AG09309 (cell line): ENCODE measurements at places on chromosomes 12 and 14.

DNA sequence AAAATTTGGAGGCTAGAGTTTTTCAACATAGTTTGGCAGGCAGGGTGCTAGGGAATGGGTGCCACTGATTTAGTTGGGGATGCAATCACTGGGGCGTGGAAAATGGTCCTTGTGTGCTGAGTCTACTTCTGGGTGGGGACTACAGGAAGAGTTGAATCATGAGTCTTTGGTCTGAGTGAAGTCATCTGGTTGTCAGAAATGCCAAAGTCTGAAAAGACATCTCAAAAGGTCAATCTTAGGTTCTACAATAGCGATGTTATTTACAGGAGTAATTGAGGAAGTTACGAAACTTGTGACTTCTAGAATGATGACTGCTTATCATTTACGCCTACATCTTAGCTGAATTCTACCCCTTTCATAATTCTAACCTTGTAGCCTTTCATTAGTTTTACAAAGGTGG lies 209.1 kb downstream of the NUBPL start:
- DNase-seq, result no peak

GRCh38 chr14:21300892-21301291 lies 21.0 kb downstream of the RPGRIP1 start:
- DNase-seq, result no peak

DNA sequence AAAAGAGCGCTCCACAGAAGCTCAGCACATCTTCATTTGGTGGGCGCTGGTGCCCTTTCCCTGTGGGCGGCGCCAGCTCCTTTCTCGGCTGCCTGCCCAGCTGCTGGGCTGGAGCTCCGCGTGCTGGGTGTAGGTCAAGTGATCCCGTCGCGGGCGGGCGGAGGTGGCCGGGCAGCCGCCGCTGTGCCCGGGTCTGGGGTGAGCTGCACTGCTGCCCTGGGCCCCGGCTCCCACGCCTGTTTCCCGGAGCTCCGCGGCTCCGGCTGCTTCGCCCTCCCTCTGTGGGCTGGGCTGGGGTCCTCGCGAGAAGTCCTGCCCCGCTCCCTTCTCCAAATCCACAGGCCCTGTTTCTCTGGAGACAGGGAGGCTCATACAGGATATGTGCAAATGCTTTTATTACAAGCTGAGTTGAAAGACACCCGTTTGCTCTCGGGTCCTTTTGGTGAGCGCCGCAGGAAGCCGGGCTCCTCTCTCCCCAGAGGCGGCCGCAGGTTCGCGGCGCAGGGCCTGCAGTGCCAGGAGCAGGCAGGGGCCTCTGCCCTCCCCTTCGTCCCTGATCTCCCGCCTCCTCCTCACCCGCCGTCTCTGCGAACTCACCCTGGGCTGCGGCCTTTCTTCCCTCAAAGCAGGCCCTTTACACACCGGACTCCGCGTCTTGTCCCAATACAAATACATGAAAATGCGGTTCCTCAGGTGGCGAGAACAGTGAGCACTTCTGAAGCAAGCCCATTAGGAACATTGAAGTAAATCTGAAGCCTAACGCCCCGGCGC lies 67.8 kb upstream of the CAPRIN2 start:
- no peak for DNase-seq

DNA sequence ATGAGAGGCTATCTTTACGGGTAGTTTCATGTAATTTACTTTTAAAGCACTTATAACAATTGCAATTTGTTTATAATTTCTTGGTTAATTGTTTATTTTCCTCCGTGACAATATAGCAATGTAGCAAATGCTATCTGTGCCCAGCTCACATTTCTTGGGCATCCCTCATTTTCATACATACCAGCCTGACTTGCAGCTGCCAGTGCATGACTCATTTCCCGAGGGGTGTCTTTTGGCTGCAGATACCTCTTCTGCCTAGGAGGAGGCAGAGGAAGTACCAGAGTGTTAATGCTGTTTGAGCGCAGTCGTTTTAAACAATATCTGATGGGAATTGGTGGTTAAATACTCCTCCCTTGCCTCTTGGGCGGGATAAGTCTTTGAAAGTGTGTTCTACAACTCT lies 104.2 kb upstream of the ABCD2 start:
- DNase-seq, result no peak

DNA sequence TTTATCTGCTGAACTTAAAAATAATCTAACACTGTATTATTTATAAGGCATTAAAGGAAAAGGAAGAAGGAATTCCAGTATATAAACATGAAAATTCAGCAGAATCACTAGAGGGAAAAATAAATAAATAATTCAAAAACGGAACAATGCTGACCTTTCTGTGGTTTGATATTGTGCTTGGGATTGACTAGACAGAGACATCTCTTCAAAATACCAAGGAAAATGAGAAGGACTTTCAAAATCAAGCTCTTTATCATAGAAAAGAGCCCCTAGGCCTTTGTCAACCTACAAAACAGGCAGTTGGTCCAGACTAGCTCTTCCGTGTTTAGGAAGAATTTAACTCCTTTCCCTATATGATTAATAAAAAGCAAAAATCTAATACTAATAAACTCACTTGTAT lies 6.3 kb upstream of the FLRT2 start:
- DNase-seq, result no peak

GRCh38 chr12:24945845-24946244 lies 3.1 kb downstream of the BCAT1 start:
- no peak for DNase-seq

DNA sequence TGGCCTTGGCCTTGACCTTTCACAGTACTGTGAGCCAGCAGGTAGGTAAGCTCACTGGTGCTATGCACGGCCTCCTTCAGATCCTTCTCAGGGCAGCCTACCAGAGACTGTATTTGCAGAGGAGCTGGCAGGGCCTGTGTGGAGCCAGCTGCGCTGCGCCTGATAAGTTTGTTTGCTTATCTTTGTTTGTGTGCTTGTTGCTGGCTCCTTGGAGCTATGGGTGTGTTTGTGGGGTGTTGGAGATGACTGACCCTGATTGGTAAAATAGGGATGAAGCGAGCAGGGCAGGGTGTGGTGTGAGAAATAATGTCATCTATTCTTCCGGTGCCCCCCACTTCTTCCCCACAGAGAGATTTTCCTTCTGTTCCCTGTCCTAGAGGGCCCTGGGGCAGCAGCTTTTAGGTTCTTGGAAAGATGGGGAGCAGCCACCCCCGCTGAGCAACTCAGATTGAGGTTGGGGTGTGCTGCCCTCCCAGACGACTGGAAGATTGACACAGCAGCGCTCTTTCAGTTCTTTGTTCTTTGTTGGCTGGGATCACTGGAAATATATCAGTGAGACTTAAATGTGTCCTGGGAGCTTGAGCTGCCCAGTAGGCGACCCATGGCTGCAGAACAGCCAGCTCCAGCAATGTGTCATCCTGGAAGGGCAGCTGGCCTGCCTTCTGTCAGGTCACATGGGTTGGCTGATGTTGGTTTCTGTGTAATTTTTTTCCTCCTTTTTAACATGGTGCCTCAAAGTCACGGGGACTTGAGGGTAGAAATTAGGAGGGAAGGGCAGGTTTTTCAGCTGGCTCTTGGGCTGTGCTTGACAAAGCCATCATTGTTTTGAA lies 19.6 kb downstream of the MLXIP start:
- DNase-seq, result no peak

GRCh38 chr14:23043754-23044153 lies 1.7 kb downstream of the PSMB11 start:
- no peak for DNase-seq

- no peak for DNase-seq
Measured at GRCh38 chr14:77923131-77923936, 123.4 kb downstream of the ADCK1 start.

GRCh38 chr12:100539202-100539601 lies 34.3 kb upstream of the GAS2L3 start:
- DNase-seq, result no peak

- peak; percentile 57 for DNase-seq
Measured at GRCh38 chr12:47328831-47329545, 249.2 kb upstream of the AMIGO2 start.

DNA sequence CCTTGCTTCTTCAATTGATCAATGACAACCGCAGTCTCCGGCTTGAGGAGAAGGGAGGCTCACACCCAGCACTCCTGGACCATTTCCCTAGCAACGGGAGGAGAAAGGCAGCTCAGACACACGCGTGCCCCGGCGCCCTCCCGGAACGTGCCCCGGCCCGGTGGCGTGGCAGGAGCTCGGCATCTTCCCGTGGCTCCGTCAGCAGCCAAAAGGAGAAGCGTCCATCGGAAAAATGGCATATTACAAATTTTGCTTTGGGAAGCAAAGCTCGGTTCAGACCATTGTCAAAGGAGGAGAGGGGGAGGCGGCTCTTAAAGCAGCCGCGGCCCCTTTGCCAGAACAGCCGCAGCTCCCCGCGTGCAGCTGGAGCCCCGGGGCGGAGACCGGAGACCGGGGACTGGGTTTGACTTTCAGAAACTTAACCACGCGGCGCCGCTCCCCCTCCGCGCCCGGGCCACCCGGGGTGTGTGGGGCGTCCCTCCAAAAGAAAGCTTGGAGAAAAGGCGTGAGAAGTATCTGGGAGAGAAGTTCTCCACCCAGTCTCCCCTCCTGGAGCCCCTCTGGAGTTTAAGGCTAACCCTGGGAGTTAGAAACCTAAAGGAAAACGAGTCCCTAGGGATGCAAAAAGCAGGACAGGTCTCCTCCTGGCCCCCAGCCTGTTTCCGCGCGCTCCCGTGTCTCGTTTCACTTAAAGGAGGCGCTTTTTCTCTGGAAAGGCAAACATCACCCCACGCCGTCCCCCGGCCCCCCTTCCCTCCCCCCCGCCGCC lies 545 bp downstream of the PPFIA2 start:
- no peak for DNase-seq

DNA sequence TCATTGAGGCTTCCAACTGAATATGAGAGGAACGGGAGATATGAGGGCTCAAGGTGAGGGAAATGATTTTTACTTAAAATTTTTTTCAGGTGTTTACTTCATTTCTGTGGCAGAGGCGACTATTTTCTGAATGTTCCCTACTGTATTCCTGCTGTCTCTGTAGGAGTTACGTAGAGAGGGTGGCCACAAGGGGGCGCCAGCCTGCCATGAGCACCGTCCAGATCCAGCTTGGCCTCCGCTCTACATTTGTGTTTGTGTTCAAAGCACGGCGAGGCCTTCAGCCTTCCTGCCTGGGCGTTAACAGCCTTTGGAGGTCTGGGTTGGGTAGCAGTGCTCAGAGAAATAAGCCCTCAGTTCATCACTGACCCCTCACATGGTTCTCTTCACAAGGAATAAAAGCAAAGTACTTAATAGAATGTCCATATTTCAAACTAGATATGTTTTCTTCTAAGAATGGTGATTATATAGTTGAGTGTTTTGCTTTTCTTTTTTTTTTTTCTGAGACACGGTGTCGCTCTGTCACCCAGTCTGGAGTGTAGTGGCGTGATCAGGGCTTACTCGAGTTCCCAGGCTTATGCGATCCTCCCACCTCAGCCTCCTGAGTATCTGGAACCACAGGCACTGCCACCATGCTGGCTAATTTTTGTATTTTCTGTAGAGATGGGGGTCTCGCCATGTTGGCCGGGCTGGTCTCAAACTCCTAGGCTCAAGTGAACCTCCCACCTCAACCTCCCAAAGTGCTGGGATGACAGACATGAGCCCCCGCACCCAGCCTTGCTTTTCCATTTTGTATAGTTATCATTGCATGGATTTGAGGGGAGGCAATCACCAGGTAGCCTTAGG lies 22.3 kb downstream of the CKB start:
- peak; percentile 43 for DNase-seq

GRCh38 chr14:100865682-100866591 lies 37.6 kb downstream of the RTL1 start:
- DNase-seq, result no peak

DNA sequence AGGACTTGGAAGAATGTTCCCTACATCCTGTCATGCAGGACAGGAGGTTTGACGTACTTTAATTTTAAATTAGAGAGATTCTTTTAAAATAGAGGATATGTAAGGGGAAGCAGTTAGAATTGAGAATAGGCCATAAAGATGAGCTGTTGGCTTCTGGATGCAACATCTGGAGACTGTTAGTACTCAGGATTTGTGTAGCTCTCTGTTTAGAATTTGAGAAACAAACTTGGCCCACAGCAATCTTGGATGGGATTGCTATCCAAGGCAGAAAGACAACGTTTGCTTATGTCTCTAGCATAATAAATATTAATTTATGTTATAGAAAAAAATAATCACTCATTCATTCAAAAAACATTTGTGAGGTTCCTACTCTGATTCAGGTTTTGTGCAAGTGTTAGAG lies 398.4 kb upstream of the NOVA1 start:
- no peak for DNase-seq

GRCh38 chr12:122489038-122489437 lies 11.7 kb downstream of the ZCCHC8 start:
- DNase-seq, result no peak

DNA sequence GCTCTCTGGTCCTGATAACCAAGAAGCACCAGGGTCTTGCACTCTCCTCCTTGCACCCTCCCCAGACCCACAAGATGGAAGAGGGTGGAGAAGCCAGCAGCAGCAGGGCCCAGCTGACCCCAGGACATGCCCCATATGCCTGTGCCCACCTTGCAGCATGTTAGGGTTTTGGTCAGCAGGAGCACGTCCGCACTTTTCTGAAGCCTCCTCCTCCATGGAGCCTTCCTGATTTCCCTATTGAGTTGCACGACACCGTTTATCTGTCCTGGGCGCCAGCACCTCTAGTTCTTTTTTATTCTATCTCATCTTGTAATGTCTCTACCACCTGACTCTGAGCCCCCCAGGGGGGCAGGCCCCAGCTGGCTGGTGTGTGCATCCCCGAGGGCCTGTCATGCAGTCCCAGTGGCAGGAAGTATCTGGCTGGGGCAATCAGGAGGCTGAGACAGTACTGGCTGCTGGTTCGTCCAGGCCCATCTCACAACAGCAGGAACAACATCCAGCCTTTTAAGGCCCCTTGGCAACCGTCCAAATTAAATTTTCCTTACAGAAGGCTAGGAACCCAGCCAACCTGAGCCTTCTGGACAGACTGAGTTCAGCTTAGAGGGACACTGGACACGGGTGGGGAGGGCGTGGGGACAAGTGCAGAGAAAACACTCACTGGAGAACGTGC lies 39.6 kb downstream of the CCDC85C start:
- DNase-seq, result no peak

GRCh38 chr14:75216427-75217006 lies 40.1 kb upstream of the TMED10 start:
- no peak for DNase-seq

GRCh38 chr12:51784688-51785087 lies 63.8 kb downstream of the FIGNL2 start:
- DNase-seq, result no peak

DNA sequence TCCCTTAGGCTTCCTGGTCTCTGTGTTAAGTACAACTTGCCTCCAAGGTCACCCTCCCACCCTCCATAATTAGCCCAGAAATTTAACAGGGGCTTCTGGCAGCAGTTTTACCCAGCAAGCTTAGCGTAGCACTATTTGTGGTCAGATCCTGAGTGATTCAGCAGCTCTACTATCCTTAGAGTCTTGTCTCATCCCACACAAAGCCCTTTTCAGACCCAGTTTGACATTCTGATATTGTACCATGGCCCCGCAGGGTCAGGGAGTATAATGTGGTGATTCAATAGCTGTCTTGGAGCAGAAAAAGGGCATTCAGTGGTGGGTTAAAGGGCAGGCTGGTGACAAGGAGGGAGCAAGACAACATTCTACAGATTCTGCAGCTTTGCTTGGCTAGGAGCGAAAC lies 153.8 kb upstream of the DDHD1 start:
- no peak for DNase-seq

DNA sequence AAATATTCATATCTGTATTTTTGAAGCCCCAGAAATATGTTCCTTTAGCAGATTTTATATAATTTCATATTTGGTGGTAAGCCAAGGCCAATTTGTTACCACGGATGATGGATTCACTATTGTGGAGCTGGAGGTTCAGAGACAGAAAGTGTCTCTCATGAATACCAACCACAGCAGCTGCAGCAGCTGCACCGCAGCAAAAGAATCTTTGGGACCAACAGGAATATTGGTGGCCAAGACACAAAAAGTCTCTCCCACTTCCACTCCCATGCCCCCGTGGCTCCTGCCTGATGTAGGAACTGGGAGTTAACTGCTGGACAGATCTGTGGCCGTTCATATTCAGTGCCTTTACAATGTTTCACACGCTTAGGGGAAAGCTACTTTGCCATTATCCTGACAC lies 155.3 kb downstream of the ADAMTS20 start:
- DNase-seq, result no peak
